T-helper 2 cell (primary cell): ENCODE measurements at places on chromosomes 1 and 21.

DNA sequence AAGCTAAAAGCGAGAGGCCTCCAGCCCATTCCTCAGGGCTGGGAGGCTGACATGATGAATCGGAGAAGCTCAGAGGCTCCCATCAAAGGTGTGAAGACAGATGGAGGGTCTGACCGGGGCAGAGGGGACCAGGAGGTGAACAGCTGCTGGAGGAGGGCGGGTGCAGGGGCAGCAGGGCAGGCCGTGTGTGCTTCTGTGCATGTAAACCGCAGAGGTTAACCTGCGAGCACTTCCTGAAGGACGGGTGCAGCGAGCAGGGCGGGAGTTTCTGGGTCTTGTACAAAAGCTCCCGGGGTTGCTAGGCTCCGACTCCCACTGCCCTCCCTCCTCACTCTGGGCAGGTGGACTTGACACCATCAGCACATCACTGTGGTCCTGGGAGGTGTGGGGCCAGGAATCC, 75.2 kb downstream of the PAX7 start:
- peak; percentile 3 for DNase-seq

GRCh38 chr1:58754683-58755467, 29.0 kb downstream of the JUN start:
- DNase-seq: no peak

DNA sequence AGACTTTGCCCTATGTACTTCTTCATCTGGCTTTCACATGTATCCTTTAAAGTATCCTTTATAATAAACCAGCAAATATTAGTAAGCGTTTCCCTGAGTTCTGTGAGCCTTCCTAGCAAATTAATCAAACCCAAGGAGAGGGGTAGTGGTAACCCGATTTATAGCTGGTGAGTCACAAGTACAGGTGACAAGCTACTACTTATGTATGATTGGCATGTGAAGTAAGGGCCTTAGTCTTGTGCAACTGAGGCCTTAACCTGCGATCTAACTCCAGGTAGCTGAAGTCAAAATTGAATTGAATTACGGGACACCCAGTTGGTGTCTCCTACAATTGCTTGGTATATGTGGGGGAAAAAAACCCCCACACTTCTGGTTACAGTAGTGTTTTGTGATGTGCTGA, 26.0 kb downstream of the SLC16A1 start:
- no peak for DNase-seq

DNA sequence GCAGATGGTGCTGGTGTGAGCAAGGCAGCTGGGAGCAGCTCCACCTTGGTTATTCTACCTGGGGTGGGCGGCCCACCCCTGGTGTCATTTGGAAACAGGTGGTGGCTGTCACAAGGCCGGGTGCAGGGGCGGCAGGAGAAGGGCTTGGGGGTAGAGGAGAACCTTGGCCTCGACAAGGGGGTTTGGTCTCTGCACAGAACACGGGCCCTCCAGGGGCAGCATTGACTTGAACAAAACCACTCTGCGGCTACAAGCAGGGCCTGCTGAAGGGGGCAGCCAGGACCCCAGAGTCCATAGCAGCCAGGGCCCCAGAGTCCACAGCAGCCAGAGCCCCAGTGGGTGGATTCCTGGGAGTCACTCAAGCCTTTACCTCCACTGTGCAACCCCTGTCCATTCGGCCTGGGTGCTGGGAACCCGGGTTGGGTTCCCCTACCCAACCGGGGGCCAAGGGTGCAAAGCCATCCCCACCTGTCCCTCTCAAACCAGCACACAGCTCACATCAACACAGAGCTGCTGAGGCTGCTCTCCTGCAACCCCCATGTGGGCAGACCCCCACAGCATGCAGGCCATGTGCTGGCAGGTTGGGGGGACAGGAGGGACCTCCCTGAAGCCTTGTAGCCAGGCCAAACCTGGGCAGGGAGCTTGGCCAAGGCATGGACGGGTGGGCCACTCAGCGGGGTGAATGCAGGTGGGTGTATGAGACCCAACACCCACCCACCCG, 7.7 kb downstream of the TRIM11 start:
- no peak for DNase-seq

DNA sequence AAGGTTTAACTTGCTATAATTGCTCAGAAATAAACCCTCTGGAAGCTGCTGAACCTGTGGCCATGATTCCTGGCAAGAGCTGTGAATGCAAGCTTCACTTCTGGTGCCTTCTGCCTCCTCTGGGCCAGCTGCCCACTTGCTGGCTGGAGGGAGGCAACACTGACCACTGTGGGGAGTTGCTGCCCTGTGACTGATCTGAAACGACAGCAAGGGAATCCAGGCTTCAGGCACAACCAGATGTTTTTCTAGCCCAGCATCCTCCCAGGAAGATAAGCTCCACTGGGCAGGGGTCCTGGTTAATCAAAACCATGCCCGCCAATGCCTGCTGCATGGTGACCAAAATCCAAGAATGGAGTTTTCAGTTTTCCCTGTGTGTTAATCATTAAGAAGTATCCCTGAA, 180.0 kb upstream of the HMGB4 start:
- DNase-seq: no peak

DNA sequence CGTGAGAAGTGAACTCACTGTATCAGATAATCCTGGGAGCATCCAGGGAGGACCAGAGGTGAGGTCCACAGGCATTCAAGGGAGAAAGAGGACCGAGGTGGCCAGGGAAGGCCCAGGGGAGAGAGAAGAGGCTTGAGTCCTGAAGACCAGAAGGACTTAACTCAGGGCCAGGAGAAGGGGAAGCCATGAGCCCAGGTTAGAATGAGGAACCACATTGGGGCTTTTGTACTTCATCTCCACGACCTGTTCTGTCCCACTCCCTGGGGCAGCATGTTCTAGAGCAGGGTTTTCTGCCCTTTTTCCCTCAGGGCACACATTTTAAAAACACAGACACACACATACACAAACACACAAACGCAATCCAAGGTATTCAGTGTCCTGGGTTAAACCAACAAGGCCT, 8.4 kb downstream of the LGR6 start:
- no peak for DNase-seq

GRCh38 chr1:51829058-51829457, 49.5 kb downstream of the NRDC start:
- no peak for DNase-seq

DNA sequence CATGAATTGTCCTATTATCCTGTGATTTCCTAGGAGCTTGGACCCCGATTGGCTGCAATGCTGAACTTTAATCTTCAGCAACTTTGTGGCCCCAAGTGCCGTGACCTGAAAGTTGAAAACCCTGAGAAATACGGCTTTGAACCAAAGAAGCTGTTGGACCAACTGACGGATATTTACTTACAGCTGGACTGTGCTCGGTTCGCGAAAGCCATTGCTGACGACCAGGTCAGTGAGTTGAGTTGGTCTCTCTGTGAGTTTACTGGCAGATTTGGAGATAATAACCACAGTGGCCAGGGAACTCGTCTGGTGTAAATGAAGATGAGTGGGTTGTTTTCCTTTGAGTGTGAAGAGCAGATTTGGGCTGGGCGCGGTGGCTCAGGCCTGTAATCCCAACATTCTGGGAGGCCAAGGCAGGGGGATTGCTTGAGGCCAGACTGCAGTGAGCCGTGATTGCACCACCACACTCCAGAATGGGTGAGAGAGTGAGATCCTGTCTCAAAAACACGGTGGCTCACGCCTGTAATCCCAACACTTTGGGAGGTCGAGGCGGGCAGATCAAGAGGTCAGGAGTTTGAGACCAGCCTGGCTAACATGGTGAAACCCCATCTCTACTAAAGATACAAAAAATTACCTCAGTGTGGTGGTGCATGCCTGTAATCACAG, 39.1 kb upstream of the KIF1B start:
- DNase-seq: no peak

- DNase-seq: no peak
These were observed 92.3 kb downstream of the KCNN3 start for GRCh38 chr1:154777781-154778180.
